ENCODE measurements at places on chromosomes 6 and 20. TPM values are rescaled to one million over a fixed set of nuclear protein-coding genes. Genes with fewer than 3 reads are reported as not detected.

GRCh38 chr20:57238089-57238488 lies 28.4 kb downstream of the BMP7 start:
- no peak for DNase-seq

ENTPD6 gene
- total RNA-seq: 47.4 TPM

ELOVL4 gene
- total RNA-seq: 9.0 TPM

DNA sequence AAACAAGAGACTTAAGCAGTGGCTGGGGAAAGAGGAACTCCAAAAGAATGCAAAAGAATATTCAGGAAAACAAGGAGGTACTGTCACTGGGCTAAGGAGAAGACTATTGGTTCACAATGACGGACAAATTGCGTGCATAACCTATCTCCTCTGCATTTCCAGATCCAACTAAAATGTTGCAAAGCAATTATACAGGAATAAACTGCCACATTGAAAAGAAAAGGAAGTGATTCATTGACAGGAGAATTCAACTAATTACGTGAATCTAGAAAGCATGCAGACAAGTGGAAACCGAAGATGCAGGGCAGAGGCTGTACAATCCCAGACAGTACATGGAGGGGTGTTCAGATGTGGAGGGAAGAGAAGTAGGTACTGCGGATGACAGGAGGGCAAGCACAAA lies 152.8 kb upstream of the RIPOR2 start:
- DNase-seq: no peak

TPD52L1 gene
- 17.7 TPM for total RNA-seq

GRCh38 chr6:79231666-79232065 lies 2.8 kb downstream of the HMGN3 start:
- DNase-seq: no peak

GRCh38 chr6:136226674-136227377 lies 23.3 kb downstream of the MTFR2 start:
- DNase-seq: no peak

GRCh38 chr20:4944518-4945313 lies 56.6 kb downstream of the SLC23A2 start:
- DNase-seq: no peak

TINAG gene
- total RNA-seq: not detected

DNA sequence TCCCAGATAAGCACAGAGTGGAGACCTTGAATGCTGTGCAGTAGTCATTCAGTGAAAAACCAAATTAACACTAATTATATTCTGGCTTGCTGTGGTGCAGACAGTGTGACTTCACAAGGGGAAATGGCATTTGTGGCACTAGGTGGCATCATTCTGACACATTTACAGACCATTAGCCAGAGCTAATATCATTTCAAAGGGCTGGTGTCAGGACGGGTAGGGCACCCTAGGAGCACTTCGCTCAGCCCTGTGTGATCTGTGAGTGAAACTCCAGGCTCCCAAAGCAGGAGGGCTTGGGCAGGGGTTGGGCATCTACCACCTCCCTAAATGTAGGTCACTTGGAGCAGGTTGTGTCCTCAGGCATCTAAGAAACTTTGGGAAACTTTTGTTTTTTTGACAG lies 555.8 kb downstream of the PKHD1 start:
- no peak for DNase-seq

TSHZ2 gene
- total RNA-seq: 0.23 TPM

DNA sequence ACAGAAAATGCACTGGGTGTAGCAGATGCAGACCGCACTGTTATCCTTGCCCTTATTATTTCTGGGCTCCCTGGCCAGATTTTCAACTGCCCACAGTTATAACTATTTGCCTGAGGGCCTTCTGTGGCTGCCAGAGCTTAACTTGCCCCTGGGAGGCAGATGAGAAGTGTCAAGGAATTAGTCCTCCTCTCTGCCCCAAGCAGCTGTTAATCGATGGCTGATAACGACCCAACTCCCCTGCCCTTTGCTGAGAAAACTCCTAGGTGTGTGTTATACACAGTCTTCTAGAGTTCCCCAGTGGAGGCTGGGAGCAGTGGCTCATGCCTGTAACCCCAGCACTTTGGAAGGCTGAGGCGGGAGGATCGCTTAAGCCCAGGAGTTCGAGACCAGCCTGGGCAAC lies 44.4 kb upstream of the SHLD1 start:
- no peak for DNase-seq

GRCh38 chr6:137166247-137167098 lies 7.0 kb downstream of the IL22RA2 start:
- DNase-seq: no peak

- no peak for DNase-seq
These were observed 195.3 kb downstream of the UTRN start for GRCh38 chr6:144480473-144480872.

MYB gene
- total RNA-seq: 5.1 TPM

DNA sequence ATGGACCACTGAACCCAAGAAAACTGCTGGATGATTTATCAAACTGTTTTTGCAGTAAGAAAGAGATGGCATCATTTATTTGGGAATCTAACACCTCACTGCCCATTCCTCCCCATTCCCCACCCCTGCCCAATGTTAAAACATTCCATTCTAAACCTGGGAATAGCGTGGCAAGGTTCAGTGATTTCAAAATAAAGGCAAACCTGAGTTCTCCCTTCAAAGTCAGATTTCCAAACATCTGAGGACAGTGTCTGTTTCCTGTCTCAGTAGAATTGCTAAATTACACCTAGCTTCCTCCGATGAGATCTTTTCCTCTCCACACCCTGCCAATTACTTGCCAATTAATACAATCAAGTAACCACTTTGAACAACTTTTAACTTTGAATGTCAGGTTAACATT lies 127.4 kb upstream of the ARMC2 start:
- no peak for DNase-seq

Measured in WTC11 (cell line).